Osteocyte (in vitro differentiated cells): ENCODE measurements at places on chromosomes 5 and 9.

- DNase-seq: no peak
Observed at GRCh38 chr5:115626445-115626823, 598 bp upstream of the TMED7 start.

GRCh38 chr5:64595031-64595855 lies 89.4 kb downstream of the RGS7BP start:
- no peak for DNase-seq

- no peak for DNase-seq
Observed at GRCh38 chr9:107972346-107972745, 482.8 kb upstream of the KLF4 start.

DNA sequence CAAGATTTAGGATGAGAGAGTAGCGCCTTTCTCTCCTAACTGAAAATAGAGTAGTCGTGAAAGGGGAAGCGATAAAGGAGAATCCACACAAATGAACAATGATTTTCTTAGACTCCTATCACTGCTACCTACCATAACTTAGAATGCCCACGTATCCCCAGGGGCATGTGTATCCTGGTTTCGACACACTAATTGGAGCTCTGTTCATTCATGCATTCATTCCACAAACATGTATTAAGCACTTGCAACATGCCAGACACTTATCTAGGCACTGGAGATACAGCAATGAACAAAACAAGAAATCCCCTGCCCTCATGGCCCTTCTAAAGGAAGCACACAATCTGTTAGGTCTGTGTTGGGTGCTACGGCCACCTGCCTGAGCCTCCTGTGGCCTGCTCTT lies 40.0 kb downstream of the ARL15 start:
- DNase-seq: no peak

- DNase-seq: no peak
Observed at GRCh38 chr5:53200306-53200705, 90.7 kb upstream of the MOCS2 start.

DNA sequence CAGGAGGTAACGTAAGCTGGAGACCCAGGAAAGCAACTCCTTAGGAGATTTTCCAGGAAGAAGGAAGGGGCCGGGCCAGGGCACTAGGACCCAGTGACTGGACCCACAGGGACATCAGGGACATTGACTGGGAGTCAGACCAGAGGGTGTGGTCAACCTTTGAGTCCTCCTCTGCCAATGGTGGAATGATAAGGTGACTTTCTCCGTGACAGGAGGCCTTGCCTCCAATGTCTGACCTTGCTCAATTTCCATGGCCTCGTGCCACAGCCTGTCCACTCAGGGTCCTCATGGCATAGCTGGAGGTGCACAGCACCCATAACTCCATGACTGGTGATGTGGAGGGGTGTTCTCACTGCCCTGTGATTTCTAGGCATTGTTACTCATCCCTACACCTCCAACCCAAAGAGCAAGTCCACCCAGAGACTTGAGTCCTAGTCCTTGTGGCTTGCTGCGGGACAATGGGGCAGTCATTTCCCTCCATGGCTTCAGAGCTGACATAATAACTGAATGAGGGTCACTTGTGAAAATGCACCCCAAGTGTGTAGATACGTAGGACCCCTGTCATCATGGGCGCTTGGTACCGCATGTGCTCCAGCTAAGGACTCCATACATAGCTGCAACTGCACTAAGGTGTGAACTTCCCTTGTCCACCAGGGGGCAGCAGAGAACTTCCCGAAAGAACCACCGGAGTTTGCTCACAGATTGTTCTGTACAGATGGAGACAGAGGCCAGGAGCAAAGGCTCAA lies 4.1 kb upstream of the AMBP start:
- DNase-seq: peak; percentile 95

DNA sequence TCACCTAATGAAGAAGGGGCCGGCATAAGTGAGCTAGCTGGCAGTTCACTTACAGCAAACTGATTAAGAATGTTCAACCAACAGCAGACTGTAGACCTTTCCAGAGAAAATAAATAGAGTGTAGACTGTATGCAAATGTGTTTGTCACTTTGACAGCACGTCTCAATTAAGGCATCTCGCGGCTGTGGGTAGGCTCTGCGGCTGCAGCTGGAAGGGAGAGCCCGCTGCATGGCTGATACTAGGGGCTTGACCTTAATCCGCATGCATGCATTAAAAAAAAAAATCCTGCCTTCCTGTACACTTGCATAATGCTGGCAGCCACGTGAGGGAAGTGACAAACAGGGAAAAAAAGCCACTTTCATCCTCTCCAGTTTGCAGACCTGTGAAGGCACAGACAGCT lies 82.3 kb downstream of the CRB2 start:
- DNase-seq: no peak

- DNase-seq: no peak
Observed at GRCh38 chr5:53041071-53041692, 52.0 kb downstream of the ITGA2 start.

DNA sequence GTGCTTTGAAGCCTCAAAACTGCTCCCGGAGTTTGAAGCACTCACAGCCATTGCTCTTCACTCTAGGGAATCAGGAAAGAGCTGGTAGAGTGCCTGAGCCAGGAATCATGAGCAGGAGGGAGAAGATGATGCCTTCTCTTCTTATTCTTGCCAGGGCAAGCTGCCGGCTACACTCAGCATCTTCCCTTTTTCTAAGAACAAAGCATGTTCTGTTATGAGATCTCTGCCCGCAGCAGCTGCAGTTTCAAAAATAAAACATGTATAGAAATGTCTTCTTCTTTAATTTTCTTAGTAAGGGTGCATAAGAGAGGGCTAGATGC lies 57.9 kb upstream of the RICTOR start:
- no peak for DNase-seq

- DNase-seq: no peak
Observed at GRCh38 chr5:141825791-141826560, 52.2 kb downstream of the PCDH1 start.

DNA sequence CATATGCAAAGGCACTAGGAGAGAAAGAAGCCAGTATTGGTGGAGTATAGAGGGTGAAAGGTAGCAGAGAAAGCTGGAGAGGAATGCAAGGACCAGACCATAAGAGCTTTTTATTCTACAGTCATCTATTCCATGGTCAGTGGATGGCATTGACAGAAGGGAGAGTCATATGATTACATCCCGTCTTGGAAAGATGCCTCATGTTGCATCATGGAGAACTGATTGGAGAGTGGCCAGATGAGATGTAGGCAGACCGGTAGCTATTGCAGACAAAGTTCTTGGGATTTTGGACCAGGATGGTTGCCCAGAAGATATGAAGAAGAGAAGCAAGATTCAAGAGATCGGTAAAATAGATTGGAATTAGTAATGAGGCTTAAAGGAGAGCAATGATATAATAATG lies 260.7 kb downstream of the CHSY3 start:
- DNase-seq: no peak

GRCh38 chr5:38110130-38110529 lies 148.2 kb upstream of the EGFLAM start:
- DNase-seq: no peak

DNA sequence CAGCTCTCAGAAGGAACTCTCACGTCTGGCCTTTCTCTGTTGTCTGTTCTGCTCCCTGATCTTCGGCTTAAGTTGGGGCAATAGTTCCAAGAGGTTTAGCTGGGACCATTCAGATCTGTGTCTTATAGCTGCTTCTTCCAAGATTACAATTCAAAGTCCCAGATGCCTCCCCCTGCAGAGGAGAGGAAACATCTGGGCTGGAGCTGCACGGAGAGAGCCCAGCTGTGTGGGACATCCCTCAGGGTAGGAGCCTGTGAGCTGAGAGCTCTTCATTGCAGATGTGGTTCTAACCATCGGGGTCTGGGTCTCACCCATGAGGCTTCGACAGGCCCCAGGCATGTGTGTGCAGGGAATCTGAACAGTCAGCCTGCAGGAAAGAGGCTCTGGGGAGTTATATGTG lies 9.0 kb upstream of the PHF19 start:
- DNase-seq: no peak

- DNase-seq: no peak
Observed at GRCh38 chr5:75524071-75524470, 12.4 kb downstream of the POLK start.

DNA sequence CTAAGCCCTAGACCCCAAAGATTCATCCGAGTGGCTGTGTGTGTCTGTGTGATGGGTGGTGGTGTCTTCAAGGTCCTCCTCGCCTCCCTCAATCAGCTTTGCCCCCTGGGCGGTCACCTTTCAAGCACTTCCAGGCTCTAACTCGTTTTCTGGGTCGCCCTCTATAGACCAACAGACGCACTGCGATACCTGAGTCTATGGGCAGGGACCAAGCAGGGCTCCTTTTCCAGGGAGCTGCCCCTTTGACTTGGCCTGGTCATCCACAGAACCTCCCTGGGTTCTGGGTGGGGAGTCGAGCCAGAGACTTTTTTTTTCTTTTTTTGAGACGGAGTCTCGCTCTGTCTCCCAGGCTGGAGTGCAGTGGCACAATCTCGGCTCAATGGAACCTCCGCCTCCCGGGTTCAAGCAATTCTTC lies 1.1 kb downstream of the SLC27A4 start:
- no peak for DNase-seq

GRCh38 chr9:130128251-130128650 lies 44.0 kb upstream of the NCS1 start:
- no peak for DNase-seq

DNA sequence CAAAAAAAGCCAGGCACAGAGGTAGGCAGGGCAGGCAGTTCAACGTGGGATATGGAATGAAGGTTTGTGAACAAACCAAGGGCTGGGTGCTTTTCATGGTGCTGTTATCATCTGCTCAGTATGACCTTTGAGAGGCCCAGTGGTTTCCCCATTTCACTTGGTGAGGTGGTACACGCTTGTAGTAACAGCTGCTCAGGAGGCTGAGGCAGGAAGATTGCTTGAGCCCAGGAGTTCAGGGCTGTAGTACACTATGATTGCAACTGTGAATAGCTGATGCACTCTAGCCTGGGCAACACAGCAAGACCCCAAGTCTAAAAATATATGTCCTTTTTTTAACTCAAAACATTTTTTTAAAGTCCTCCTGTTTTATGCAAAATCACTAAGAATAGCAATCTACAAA lies 174.8 kb downstream of the ENC1 start:
- DNase-seq: no peak

GRCh38 chr9:33331377-33331891 lies 41.1 kb downstream of the NFX1 start:
- no peak for DNase-seq

DNA sequence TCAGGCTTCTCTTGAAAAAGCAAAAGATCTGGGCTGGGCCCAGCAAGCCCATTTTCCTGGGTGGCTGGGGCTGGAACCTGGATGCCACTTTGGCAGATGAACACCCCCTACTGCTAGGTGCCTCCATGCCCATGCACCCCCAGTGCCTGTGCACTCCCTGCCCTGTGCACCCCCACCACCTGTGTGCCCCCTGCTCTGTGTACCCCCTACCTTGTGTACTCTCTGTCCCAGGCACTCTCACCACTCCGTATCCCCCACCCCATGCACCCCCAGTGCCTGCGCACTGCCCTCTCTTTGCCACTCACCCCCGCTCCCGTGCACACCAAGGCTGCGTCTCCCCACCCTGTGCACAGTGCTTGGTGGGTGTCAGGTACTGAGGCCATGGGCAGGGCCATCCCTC lies 14.2 kb downstream of the UNC5A start:
- DNase-seq: no peak

- DNase-seq: no peak
Observed at GRCh38 chr9:75894566-75894965, 4.1 kb downstream of the PCSK5 start.

DNA sequence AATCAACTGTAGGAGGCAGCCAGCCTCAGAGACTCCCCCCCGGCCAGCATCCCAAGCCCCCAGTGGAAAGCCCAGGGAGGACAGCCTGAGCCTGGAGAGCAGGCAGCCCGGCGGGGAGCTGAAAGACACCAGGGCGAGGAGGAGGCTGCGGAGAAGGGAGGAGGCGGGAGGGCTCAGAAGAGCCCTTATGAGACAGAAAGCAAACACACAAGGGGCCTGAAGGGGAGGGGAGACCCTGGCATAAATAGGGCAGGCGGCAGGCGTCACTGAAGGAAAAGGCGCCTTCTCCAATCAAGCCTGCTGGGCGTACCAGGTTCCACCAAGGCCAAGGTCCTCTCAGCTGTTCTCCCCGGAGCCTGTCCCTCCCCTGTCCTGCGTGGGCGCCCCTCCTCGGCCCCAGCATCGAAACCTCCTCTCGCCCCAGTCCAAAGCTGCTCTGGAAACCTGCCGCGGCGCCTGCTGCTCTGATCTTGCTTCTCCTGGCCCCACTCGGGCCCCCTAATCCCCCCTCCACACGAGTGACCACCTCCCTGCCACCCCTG lies 1.3 kb downstream of the SLC9A3 start:
- no peak for DNase-seq

- DNase-seq: no peak
Observed at GRCh38 chr5:59178071-59178470, 595.2 kb downstream of the RAB3C start.

DNA sequence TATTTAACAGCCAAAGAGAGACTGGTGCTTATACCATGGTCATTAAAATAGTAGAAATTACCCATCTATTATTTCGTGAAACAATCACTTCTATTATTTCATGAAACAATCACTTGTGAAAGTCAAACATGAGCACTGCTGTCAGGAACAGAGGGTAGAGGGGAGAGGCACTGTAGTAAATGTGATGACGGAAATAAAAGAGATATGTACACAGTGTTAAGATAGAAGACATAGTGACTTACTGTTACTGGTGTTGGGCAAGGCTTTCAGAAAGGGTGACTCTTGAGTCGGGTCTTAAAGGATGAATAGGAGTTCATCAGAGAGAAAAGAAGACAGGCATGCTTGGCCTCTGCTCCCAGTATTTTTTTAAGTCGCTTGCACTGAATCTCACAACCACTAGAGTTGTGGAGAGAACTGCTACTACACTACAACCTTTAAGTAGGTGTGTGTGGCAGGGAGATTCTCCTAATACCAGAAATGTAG lies 162.6 kb upstream of the GNA14 start:
- DNase-seq: no peak

GRCh38 chr9:133538851-133539833 lies 4.6 kb downstream of the ADAMTSL2 start:
- DNase-seq: no peak

DNA sequence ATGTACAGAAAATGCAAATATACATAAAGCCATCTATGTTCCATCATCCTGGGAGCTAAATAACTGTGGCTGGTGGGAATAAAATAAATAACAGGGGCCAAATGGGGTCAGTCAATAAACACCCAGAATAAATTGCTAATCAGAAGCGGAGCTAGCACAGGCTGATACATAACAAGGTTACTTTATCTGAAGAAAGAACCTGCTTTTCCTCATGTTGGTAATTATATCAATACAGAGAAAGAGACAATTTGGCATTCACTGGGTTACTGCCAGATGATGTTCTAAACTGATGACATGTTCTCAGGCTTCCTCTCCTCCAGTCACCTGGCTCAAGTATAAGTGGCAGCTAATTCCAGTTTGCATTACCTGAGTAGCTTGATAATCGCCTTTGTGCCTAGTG lies 144.9 kb upstream of the CD180 start:
- no peak for DNase-seq

- no peak for DNase-seq
Observed at GRCh38 chr5:55407059-55407684, 99.4 kb downstream of the MTREX start.
